NB4 (cell line): ENCODE measurements at places on chromosomes 11 and 22.

GRCh38 chr22:24370401-24370800 lies 57.0 kb upstream of the ADORA2A start:
- no peak for DNase-seq

- DNase-seq = no peak
Measured at GRCh38 chr11:107472966-107473365, 15.3 kb upstream of the CWF19L2 start.

DNA sequence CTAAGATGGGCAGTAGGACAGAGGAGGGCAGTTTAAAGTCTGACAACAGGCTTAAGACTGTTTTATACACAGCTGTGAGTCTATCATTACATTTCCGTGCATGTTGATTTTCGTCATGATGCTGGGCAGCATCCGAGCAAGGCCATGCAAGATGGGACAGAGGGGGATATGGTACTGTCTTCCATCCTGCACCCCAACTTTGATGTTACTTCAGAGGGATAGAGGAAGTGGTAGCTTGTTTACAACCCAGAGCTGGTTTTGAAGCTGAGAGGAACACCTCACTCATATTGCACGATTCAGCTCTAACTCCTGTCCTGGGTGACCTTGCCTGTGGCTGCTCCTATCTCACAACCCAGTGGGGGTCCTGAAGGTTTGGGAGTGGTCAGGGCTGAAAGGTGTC lies 3.0 kb upstream of the SORL1 start:
- DNase-seq = peak; percentile 34

- DNase-seq = peak; percentile 91
Measured at GRCh38 chr22:31346255-31346732, at the start of gene PATZ1. TSS of gene PATZ1 (minus strand) at chr22:31346346. CDS start at chr22:31345602, 744 bp downstream.

DNA sequence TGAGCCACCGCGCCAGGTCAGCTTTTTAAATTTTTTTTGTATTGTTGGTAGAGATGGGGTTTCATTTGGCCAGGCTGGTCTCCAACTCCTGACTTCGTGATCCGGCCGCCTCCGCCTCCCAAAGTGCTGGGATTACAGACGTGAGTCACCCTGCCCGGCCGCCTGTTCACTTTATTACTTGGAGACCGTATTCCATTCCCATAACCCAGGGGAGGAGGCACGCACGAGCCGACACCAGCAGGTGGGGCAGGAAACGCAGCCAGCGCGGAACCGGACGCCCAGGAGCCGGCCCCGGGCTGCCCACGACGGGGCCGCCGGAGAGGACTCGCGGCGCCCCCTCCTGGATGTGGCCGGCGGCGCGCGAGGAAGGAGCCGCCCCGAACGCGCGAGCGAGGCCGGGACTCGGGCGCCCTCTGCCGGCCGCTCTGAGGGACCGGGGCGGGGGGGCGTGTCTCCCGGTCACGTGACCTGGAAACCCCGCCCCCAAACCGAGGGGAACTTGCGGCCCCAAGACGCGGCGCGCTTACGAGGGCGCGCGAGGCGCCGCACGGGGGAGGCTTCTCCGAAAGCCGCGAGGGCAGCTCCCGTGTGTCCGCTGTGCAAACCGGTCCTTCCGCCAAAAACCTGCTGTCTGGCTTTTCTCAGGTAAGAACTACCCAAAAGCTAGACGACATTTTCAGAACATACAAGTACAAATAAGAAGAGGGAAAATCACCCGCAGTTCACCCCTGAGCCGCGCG lies 11.6 kb upstream of the RNH1 start:
- DNase-seq = peak; percentile 94

- peak; percentile 56 for DNase-seq
Measured at GRCh38 chr11:2860636-2861035, 24.9 kb downstream of the CDKN1C start.

GRCh38 chr11:10080138-10080537 lies 213.9 kb downstream of the SBF2 start:
- no peak for DNase-seq

DNA sequence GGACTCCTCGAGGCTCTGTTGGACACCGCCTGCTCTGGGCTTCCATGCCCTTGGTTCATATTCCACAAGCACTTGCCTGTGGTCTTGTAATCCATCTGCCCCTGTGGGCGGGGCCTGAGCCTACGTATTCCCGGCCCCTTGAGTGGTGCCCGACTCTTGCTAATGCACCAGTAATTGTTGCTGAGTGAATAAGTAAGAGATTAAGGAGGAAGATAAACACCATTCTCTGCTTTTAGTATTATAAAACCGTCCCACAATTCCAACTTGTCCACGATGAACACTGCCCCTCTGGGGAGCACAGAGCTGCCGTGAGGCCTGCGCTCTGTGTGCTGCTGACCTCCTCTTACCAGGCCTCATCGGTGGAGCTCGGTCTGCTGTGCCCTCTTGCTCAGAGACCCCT lies 50.3 kb downstream of the MICAL2 start:
- DNase-seq = no peak

DNA sequence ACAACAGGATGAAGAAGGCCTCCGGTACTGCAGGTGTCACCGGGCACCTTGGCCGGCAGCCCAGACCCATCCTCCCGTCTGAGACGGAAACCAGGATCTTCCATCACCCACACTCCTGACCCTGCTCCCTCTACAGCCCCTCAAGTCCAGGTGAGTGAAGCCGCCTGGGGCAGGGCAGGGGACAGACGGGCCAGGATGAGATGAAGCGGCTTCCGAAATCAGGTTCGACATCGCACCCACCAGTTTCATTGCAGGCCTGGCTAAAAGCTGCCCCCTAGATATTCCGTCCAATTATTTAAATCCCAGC lies 639.1 kb downstream of the TBC1D22A start:
- no peak for DNase-seq

- DNase-seq = no peak
Measured at GRCh38 chr11:116702772-116703385, 69.9 kb downstream of the BUD13 start.

- no peak for DNase-seq
Measured at GRCh38 chr11:35376118-35376510, 43.2 kb downstream of the SLC1A2 start.

DNA sequence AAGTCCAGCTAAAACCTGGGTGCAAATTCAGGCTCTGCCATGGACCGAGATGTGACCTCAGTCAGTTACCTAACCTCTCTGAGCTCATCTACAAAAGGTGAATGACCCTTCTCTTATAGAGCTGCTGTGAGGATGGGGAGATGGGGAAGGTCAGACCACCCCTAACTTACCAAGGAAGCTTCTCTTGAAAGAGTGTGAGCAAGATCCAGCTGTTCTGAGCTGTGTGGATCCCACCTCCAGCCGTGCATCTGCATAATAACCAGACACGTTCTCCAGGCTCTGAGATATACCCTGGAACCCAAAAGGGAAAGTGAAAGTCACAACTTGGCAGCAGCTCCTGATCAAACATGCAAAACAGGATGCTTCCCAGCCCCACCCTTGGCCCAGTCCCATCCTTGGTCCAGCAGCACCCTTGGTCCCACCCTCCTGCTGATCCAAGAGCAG lies at the start of gene APOL3:
APOL3 (minus strand) TSS at position 257 of the 444 bp plus-strand sequence. CDS start 11,700 bp downstream, outside the sequence.
- no peak for DNase-seq

GRCh38 chr22:23282089-23282501 lies 101.8 kb downstream of the BCR start:
- DNase-seq = no peak
